ENCODE measurements at places on chromosomes 5 and 9.
A peak's percentile ranks its signal among the peaks of the same experiment; 100 is the strongest.

GRCh38 chr9:4262735-4263141 is 37.1 kb downstream of the GLIS3 start:
- no peak for DNase-seq

DNA sequence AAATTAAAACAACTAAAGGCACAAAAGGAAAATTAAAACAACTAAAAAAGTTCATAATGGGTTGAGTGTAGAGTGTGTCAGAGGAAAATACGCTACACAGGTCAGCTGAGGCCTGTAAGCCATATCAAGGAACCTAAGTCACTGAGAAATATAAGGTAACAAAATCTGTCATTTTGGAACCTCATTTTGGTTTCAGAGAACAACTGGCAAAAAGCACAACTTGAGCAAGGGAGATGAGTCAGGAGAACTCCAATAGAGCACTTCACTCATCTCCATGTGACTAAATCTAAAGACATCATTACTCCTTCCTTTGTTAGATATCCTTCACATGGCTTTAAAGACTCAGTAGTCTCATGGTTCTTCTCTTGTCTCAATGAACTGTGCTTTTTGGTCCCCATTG is 269.4 kb upstream of the POU5F2 start:
- no peak for DNase-seq

DNA sequence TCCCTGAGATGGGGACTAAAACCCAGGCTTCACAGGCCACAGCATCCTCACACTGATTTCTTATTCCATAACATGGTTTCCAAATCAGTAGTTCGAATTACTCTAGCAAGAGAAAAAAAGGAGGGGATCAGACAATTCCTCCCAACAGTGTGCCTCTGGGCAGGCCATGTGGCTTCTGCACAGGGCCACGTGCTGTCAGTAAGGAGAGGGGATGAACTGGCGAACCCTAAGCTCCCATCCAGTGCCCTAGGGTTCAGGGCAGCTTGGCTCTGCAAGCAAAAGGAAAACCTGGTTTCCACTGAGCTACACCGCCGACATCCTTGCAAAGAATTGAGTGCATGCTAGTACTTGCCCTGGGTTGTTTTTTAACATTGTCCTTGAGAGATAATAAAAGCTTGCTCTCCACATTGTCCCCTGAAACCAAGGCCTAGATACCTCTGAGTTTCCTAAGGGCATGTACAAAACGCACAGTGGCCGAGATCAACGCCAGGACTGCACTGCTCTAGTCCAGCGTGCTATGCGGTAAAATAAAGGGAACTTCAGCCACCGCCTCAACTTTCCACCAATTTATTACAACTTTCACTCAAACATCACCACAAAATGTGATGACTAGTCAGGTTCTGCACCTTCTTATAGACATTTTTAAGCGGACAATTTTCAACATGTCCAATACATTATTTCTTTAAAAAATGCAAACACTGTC is 4.5 kb downstream of the CAMSAP1 start:
- no peak for DNase-seq

GRCh38 chr5:60677850-60678664 is 21.9 kb downstream of the DEPDC1B start:
- no peak for DNase-seq

DNA sequence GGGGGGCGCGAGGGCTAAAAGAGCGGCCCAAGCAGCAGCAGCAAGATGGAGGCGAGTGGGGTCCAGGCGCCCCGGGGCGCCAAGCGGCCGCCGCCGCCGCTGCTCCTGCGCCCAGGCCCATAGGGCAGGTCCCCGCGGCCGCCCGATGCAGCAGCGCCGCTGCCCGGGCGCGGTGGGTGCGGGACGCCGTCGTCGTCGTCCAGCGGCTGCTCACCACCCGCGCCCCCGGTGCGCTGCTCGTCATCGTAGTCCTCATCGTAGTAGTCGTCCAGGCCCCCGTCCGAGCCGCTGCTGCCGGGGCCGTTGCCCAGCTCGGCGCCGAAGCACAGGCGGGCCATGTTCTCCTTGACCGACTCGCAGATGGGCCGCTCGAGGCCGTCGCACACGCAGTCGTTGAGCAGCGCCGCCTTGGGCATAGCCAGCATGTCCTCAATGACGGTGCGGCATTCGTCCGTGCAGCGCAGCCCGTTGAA is 1.5 kb downstream of the GAS1 start:
- peak; percentile 58 for DNase-seq

- no peak for DNase-seq
Measured at GRCh38 chr5:123855609-123856008, 343.6 kb downstream of the CSNK1G3 start.

DNA sequence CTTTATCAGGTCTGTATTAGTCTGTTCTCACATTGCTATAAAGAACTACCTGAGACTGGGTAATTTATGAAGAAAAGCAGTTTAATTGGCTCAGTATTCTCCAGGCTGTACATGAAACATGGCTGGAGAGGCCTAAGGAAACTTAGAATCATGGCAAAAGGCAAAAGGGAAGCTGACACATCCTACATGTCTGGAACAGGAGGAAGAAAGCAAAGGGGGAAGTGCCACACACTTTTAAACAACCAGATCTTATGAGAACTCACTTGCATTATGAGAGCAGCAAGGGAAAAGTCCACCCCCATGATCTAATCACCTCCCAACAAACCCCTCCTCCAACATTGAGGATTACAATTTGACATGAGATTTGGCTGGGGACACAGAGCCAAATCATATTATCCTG is 132.1 kb downstream of the PCSK1 start:
- no peak for DNase-seq

GRCh38 chr5:43400082-43400481 is 12.1 kb downstream of the CCL28 start:
- DNase-seq, result no peak

- DNase-seq, result no peak
Measured at GRCh38 chr5:66658516-66658915, 62.3 kb downstream of the MAST4 start.

DNA sequence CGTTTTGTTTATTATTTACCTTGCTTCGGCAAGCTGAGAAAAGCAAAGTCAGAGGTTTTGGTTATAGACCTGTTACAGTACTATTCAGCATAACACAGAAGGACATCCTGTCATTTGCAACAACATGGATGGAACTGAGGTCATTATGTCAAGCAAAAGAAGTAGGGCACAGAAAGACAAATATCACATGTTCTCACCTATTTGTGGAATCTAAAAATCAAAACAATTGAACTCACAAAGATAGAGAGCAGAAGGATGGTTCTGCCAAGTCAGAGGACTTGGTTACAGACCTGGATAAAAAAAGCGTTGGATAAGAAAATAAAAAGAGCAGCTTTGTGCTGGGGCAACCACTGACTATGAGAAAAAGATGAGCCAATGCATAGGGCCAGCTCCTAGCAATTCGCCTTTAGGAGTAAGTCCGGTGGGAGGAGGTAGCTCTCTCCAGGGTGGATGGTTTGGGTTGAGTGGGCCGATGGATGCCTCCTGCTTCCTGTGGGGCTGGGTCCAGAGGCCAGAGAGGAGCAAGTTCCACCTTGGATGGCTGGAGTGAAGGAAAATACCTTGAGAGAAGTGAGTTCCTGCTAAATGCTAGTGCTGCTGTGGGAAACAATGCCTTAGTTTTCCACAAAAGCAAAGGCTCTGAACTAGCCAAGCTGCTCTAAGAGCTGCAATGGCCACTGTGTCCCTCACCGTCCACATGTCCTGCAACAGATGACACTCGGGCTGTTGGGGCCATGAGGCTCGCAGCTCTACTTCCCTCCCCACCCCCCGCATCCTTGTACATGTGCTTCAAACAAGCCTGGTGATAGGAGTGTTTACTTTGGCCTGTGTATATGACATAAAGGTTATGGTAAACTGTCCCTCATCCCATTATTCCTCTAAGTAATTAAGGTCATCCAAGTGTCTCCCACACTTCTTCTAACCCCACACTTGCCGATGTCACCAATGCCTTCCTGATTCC is 38.4 kb downstream of the ACOT12 start:
- DNase-seq, result no peak

GRCh38 chr9:571066-571465 is 270.4 kb upstream of the DMRT1 start:
- no peak for DNase-seq

DNA sequence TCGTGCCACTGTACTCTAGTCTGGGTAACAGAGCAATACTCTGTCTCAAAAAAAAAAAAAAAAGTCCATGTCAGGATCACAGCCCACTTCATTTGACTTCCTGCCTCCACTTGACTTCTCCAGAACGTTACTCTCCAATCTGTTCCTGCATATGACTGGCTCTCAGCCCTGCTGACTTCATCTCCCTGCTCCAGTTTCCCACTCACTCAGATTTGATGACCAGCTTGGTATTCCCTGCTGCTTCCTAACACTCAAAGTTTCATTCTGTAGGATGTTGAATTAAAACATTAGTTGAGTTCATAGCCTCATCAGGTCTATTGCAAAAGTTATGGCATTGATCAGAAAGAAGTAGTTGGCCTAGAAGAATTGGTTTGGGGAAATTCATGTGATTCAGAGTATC is 52.3 kb downstream of the UGCG start:
- no peak for DNase-seq

DNA sequence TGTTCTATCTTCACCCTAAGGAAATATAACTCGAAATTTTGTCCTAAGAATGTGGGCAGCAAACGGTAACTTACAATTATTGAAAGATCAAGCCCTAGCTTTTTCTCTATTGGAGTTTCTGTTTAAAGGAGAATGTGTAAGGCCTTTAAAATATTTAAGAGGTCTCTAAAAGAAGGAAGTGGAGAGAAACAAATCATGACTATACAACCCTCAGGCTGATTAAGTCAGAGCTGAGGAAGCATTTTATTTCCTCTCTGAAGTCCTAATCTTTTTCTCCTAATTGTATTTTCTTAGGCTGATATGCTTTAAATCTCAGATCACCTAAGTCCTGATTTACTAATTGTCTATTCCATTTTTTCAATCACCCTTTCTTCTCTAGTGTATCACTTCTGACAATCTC is 1708.8 kb upstream of the C9orf72 start:
- DNase-seq, result no peak

GRCh38 chr5:61563401-61563800 is 231.3 kb downstream of the ZSWIM6 start:
- DNase-seq, result no peak

GRCh38 chr5:109701792-109702191 is 12.1 kb downstream of the MAN2A1 start:
- DNase-seq, result no peak

DNA sequence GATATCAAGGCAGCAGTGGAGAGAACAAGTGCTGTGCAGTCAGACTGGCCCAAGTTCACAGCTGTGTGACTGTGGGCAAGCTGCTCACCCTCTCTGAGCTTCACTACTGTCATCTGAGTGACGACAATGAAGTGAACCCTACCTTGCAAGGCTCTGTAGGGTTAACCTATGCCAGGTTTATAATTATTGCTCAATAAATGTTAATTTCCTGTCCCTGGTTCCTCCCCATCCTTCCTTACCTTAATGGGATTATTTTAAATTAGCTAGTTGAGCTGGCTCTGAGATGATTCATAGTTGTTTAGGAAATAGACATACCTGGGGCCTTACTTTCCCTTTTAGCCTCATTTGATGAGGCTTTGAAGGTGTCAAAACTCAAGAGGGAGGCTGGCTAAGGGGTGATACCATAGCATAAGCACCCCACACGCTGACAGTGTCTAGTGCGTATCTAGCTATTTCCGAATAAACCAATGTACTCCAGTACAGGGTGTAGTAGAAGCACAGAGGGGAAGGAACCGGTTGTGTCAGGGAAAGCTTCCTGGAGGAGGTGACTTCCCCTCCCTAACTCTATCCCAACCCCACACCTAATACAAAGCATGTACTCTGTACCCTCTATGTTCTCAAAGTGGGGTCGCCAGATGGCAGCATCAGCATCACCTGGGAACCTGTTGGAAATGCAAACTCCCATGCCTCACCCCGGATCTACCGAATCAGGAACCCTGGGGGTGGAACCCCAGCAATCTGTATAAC is 63.3 kb upstream of the SLC25A51 start:
- no peak for DNase-seq

- no peak for DNase-seq
Measured at GRCh38 chr5:102591650-102592049, 92.8 kb upstream of the SLCO6A1 start.

GRCh38 chr9:127938298-127938690 is 640 bp upstream of the DPM2 start:
- no peak for DNase-seq

DNA sequence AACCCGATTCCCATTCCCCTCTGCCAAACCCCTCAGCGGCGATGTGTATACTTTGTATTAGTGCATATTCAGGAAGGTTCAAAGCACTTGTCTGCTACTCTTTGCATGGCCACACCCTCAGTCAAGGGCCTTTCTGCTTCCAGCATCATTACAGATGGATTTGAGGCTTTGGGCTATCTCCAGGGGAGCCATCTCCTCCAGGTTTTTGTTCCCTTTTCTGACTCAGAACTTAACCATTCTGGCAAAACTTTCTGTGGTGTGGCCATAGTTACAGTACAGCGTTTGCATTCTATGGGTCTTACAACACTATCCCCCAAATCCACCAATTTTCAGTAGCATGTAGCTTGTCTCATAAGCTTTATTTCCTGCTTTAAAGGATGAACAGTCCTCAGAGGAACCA is 36.0 kb upstream of the SVEP1 start:
- DNase-seq, result no peak

- no peak for DNase-seq
Measured at GRCh38 chr9:134693011-134693410, 51.4 kb downstream of the COL5A1 start.

- DNase-seq, result no peak
Measured at GRCh38 chr5:59236448-59236847, 653.6 kb downstream of the RAB3C start.

GRCh38 chr5:127210042-127210441 is 80.6 kb upstream of the MEGF10 start:
- no peak for DNase-seq

DNA sequence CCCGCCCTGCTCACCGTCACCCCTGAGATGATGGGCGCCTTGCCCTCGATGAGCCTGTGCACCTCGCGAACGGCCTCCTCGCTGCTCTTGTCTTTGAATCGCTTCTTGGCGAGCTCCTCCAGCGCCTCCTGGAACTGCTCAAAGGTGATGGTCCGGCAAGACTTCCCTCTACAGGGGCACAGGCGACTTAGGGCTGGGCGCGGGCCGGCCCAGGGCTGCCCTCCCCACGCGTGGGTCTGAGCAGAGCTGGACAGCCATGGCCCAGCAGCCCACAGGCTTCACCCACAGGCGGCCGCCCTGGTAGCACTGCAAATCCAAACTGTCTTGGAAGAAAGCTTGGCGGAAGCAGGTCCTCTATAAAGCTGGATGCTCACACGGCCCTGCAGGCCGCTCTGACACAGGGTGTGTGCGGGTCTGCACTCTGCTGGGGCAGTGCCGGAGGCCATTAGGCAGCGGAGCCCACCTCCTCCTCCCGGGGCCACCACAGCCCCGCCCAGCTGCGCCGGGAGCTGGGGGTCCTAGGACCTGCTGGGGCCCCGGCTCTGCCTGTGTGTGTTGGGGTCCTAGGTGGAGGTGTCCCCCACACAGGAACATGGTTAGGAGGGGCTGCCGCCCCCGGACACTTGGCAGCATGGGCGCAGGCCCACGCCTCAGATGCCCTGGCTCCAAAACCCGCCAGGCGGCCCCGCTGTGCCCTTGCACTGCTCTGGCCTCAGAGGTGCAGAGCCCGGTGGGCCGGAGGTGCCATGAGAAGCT is 27.0 kb downstream of the TPPP start:
- no peak for DNase-seq

Data from dorsolateral prefrontal cortex (tissue), 122 donors.